ENCODE measurements at places on chromosomes 6 and 20.

DNA sequence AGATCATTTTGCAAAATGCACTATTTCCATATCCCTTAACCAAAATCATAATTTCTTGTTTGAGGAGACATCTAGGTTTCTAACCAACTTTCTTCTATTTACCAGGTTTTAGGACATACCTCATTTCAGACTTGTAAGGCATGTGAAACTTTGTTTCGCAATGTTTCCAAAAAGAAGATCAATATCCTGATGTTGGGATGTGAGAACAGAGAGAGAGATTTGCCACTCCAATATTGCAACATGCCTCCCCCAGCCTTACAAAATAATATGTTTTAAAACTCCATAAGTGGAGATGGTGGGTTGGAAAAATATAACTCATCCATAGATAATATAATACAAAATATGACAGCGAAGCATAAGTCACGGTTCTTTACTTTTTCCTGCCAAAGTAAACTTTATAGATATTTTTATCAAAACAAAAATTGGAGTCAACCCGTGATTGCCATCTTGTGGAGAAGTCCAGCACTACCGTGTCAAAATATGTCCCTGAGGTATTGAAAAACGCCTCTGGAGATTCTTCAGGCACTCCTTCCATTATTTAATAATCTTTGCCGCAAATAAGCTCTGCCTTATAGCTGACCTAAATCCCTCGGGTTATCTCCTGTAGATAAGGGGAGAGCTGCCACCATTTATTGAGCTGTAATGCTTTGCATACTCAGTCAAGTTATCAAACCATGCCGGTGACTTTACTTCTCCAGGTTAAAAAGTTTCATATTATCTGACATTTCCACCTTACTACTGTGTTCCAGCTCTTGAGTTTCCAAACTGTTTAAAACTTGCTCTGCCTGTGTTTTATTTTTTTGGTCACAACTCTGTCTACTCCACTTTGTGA lies 534.2 kb downstream of the HACE1 start:
- no peak for DNase-seq

DNA sequence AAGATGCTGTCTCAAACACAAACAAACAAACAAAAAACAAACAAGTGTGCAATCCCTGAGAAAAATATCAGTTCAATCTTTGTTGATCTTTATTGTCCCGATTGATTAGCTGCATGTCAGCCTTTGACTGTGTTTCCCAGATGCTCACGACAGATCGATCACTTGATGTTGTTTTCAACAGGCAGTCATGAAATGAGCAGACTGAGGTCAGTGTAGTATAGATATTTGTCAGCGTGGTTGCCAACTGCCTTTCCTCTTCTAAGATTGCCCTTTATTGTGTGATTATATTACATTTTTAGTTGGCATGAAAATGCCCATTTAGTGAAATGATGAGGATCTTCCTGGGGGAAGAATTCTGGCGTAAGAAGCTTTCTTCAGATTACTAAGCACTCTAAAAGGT lies 25.6 kb downstream of the UTRN start:
- no peak for DNase-seq

DNA sequence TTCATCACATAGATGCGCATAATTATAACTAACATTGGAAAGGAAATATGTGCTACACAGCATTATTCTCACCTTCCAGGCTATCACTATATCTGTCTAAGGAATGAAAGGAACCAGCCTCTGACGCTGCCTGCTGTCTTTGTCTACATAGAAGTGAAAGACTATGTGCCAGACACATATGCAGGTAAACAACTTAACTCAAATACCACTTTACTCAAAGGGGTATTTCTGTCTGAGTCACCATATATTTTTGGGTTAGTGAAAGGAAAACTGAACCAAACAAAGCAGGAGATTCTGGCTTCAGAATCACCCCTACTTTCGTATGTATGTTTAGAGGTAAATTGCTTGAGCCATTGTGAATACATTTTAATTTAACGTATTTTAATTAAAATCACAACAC lies 328.6 kb upstream of the PLCB4 start:
- no peak for DNase-seq

GRCh38 chr6:656460-657252 lies at the start of gene HUS1B:
TSS of gene HUS1B (minus strand) at chr6:657100. CDS start at chr6:656944, 156 bp downstream.
- DNase-seq = no peak

- DNase-seq = no peak
These were observed 63.0 kb upstream of the RIN2 start for GRCh38 chr20:19695081-19695480.

DNA sequence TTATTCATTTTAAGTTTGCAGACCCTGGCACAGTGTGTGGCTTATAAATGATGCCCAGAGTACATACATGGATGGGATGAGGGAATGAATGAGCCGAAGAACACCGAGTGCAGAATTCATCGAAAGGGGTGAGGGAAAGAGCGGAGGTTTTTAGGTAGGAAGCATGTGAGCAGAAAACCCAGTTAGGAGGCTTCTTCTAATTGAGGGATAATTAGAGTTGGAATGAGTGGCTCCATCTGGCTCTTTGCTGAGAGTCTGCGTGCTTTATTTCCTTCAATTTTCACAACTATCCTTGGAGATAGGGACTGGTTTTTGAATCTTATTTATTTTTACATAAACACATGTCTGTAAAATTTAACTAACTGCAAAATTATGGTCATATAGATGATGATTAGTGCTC lies 150.7 kb downstream of the DOK5 start:
- DNase-seq = no peak

GRCh38 chr6:88359530-88360202 lies 193.5 kb upstream of the CNR1 start:
- no peak for DNase-seq

DNA sequence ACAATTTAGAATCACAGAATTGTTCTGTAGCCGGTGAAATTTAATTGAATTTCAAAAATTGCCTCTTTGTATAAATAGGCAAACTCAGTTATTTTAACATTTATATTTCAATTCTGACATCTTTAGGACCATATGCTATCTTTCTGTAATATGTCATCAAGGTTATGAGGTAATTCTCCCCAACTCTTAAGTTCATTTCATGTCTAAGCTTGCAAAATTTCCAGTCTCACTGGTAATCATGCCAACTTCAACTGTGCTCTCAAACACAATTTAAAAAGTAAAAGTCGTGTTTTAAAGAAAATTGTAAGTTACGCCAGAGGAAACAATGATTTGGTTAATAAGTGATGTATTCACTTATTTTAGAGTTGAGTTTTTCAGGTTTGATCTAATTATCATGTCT lies 1.4 kb downstream of the NCOA7 start:
- no peak for DNase-seq

DNA sequence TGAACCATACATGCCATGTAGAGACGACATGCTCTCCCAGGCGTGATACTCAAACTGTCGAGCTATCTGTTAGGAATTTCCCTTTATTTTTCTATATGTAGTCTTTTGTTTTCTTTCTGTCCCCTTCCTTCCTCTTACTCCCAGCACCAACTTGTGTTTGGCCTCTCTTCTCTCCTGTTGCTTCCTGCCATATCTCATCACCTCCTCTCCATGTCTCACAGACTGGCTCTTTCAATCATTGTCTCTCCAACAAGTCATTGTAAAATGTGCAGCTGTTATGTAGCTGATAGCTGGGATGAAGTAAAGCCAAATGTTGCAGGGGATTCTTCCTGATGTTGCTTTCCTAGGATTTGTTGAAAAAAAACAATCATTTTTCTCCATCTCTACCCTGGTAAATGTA lies 234.5 kb downstream of the TMEM242 start:
- no peak for DNase-seq

- peak; percentile 26 for DNase-seq
These were observed 1.1 kb upstream of the AFDN start for GRCh38 chr6:167825332-167826229.

DNA sequence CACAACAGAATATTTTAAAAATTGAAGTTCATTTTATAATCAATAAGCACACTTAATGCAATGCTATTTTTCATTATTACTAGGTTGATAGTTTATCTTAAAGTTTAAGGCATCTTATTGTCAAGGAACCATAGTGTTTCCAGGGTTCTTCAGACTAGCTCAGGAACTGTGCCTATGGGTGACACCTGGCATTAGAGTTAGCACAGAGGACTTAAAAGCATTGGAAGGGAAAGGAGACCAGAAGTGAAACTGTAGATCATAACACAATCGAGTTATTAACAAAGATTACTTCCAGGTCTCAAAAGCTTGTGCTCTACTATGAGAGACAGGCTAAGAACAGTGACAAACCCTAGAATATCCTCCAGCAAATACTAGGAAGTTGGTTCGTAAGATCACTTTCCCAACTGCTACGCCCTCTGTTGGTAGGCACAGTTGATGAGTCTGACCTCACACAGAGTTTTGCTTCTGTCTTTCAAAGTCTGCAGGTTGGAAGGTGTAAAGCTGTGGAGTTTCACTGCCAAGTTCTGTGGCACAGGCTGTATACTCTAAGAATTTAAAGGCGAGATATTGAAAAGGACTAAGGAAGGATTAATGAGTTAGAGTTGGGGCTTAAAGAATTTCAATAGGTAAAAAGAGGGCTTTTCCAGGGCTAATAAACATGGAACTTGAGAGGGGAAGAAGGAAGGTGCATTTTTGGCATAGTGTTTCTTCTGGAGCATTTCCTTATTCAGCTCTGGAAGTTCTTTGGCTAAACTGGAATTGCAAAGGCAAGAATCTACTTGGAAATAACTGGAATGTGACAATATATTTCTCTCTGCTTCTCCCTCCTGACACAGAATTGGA lies 531.3 kb upstream of the JAG1 start:
- peak; percentile 21 for DNase-seq

DNA sequence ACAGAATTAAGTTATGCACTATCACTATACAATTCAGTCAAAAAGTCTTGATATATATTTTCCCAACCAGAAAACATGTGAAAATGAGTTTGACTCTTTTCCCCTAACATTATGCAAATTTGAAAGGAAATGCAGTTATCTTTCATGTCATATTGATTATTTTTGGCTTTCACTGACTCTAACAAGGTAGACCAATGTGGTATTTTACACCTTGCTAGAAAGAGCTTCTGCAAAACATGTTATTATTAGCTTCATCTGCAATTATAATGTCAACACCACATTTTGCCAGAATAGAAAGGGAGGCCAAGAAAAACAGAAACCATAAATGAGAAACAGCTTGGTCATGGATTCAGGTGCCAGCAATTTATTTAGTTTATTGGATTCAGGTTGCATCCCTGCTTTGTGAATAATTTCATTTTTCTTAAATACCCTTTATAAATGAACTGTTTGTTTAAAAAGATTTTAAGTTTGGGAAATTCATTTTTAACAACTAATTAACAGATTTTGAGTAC lies 226.1 kb upstream of the GJE1 start:
- no peak for DNase-seq

DNA sequence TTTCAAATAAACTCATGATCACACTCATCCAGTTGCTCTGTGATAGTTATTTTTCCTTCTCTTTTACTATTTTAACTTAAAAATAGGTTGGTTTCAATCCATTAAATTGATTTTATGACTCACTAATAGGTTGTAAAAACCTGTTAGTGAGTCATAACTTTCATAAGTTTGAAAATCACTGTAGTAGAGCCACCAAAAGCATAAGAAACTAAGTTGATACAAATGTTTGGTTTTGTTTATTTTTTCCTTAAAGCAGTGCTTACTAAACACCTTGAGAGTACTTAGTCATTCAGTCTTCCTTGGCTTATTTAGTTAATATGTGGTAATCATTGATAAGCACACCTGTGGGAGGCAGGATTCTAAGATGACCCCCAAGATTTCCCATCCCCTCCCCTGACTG lies 312.1 kb upstream of the MAN1A1 start:
- no peak for DNase-seq

GRCh38 chr6:70166088-70166958 lies 136.6 kb downstream of the COL9A1 start:
- DNase-seq = peak; percentile 40

DNA sequence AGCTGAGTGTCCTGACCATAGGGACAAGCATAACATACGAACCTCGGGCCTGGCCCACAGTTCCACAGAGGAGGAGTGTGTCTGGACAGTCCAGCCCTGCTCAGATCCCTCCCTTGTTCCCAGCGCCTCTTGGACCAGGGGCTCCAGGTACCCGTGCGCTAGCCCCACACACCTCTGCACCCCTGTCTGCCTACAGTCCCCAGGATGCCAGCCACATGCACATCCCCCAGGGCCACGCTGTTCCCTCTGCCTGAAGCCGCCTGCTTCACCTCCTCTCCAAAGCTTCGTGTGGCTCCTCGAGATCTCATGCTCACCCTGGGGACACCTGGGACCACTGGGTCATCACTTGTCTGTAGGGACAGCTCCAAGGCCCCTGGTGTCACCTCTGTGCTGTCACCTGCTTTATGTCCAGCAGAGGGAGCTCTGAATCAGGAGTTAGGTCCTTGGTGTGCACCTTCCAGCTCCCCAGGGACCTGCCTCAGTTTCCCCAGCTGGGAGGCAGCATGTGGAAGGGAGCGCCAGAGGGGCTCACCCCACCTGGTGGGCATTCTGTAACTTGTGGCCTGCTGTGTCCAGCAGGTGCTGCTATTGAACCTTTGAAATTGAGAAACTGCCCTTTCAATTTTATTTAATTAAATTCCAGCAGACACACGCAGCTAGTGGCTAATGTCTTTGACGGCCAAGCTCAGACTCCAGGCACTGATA lies 7.3 kb upstream of the YTHDF1 start:
- DNase-seq = peak; percentile 57

DNA sequence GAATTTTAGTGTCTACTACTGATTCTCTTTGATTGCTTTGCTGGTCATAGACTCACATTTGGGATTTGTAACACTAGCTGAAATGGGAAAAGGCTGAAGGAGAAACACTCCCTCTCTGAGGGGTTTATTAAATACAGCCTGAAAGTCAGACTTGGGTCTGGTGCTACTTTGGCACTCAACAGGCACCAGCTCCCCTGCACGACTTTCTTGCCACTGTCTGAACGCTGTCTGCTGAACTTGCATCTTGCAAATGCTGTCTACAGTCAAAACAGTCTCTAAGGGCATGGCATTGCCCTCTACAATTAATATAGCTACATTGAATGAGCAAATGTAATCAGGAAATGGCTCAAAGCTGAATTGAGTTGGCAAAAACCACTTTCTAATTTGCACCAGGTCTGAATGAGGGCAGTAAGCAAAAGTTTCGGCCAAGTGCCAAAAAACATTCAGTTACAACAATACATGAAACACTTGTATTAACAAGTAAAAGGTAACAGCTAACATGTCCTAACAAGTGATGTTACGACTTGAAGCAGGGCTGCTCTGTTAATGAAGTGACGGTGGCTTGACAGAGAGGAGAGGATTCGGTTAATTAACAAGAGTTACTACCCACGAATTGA lies 119.5 kb downstream of the FOXC1 start:
- no peak for DNase-seq

All from stimulated activated CD4-positive, alpha-beta T cell treated with anti-CD3 and anti-CD28 coated beads, Interleukin-2, amount 100 ng/mL, for 24 hours (primary cell).